ENCODE measurements at places on chromosomes 4 and X.
A peak's percentile ranks its signal among the peaks of the same experiment; 100 is the strongest.

GRCh38 chr4:36414248-36414647, 132.8 kb downstream of the DTHD1 start:
- no peak for DNase-seq

- DNase-seq = no peak
These were observed 293.5 kb upstream of the FAT1 start for GRCh38 chr4:187017147-187017546.

DNA sequence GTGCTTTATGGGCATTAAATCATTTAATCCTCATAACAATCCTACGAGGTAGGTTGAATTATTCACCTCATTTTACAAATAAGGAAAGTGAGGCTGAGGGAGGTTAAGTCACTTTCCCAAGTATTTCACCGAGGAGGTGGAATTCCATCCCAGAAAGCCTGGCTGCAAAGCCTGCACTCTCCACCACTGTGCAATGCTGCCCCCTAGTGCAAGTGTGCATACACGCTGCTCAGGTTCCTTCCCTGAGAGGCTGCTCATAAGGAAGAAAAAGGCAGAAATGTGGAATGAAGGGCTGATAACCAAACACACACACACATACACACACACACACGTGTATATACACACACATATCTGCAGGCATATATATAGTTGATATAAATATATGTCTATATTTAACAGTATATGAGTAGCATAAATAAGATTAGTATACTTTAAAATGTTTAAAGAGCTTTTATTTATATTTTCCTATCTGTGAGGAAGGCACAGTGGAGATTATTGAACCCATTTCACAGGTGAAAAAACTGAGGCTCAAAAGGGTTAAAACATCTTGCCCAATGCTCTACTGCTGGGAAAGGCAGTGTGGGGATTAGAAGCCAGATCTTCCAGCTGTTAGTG, 714.5 kb upstream of the TENM3 start:
- DNase-seq = peak; percentile 5

DNA sequence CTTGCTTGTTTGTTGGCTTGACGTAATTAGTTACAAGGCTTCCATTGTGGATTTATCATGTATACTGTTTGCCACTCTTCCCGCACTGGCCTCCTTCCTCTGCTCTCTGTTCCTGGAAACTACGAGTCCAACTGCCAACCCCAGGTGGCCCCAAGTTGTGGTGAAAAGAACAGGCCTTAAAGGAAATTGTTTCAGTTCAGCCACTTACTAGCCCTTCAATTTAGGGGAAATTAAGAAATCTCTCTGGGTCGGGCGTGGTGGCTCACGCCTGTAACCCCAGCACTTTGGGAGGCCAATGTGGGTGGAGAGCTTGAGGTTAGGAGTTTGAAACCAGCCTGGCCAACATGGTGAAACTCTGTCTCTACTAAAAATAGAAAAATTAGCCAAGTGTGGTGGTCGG, 28.0 kb downstream of the RBM47 start:
- no peak for DNase-seq

DNA sequence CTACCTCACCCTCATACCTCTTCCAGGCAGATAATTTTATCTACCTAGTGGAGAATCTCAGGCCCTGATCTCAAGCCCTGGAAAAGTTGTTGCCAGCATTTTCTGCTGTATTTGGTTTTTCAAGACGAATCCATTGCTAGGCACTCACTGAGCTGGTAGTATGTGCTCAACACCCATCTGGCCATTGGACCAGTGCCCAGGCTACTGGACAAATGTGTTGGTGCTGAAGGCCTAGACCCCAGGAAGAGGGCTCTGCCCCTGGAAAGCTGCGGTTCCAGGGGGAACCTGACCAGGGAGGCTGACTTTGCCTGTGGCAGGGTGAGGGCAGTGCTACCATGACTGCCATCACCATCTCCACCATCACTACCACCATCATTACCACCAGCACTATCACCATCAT, 72.4 kb downstream of the PSAPL1 start:
- DNase-seq = no peak

DNA sequence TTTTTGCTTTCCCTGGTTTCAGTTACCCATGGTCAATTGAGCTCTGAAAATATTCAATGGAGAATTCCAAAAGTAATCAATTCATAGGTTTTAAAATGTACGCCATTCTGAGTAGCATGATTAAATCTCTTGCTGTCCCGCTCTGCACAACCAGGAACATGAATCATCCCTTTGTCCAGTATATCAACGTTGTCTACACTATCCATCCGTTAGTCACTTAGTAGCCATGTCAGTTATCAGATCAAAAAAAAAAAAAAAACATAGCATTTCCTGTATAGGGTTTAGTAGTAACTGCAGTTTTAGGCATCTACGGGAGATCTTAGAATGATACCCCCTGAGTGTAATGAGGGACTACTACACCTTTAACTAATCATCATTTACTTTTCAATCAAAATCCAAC, 15.1 kb downstream of the LAMP2 start:
- peak; percentile 44 for DNase-seq

GRCh38 chrX:11382930-11383329, 89.7 kb downstream of the AMELX start:
- no peak for DNase-seq

- no peak for DNase-seq
These were observed 39.7 kb downstream of the NSG1 start for GRCh38 chr4:4426511-4427120.

- DNase-seq = no peak
These were observed 103.3 kb downstream of the MGST2 start for GRCh38 chr4:139768896-139769295.

DNA sequence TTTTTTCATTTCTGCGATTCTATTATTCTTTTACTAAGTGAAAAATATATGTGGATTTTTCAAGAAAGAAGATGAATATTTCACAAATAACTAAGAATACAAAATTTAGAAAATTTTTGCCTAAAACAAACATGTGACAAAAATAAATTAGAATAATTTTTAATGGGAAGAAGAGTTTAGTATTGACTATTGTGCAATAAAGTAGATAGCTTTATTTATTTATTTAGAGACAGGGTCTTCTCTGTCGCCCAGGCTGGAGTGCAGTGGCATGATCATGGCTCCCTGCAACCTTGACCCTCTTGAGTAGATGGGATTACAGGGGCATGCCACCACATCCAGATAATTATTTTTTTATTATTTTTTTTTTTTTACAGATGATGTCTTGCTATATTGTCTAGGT, 95.3 kb upstream of the PAQR3 start:
- no peak for DNase-seq

GRCh38 chr4:40255393-40256281, 58.8 kb downstream of the RHOH start:
- peak; percentile 94 for DNase-seq

DNA sequence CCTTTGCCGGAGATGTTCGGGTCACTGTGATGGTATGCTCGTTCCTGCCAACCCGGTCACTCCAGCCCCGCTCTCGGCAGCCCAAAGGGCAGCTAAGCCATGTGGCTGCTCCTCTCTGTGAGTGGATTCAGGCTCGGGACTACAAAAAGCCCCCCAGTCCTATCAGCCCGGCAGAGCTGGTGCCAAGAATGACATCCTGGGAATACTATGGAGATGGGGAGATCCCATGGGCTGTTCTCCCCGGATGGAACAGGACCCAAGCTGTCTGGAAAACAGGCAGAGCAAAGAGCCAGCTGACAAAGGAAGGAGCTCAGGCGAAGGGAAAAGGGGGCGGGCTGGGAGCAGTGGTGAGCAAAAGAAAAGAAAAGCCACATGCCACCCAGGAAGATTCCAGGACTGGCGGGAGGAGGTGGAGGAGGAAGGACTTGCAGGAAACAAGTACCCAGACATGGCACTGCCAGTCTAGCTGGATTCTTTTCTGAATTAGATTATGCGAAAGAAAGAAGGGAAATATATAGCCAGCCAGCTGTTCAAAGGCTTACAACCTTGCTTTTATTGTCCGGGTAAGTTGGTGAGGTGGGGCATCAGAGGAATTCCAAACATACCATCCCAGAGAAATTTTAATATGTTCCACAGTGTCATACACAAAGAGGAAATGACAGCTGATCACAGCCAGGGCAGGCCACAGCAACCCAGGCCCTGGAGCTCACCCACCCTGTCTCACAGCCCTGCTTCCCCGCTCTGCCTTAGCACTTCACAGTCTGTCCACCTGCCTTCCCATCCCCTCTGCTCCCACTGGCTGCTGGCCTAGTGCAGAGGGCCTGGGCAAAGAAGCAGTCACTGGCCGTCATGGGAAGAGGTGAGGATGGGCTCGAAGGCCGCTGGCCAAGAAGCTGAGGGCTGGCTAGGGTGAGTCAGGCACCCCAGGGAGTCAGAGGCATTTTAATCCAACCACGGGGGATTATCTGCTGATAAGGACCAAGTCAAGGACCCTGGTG, 3.4 kb downstream of the NDP start:
- DNase-seq = peak; percentile 72

- no peak for DNase-seq
These were observed 44.6 kb upstream of the FGFBP2 start for GRCh38 chr4:16007471-16008095.

GRCh38 chrX:9114245-9114644, 80.3 kb upstream of the FAM9B start:
- no peak for DNase-seq

DNA sequence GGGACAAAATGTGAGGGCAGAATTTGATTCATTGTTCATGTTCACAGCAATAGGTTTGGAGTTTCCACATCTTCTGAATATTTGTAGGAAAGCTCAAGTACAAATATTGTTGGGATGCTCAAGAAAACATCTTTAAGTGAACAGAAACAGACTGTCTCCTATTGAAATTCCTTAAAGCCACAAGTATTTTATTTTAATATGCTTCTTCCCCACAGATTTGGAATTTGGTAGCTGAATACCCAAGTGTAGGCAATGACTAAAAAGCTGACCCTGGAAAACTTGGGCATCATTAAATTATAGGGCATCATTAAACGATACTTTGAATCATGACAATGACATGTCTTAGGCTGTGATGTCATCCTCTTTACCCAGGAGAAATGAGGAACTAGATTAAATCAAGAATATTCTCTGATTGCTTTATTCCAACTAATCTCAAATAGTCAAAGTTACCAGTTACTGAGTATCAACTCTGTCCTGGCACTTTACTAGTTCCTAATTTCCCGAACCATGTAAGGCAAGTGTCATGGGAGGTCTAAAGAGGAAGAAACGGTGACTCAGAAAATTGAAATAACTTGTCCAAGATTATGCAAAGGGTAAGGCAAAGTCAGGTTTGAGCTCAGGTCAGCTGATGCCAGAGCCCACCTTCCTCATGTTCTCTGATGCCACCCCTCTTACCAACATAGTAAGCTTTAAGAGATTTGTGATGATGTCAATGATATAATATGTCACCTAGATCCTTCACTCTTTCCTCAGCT, 223.1 kb upstream of the LEF1 start:
- no peak for DNase-seq

- DNase-seq = no peak
These were observed 33.1 kb downstream of the IL15 start for GRCh38 chr4:141669501-141669900.

DNA sequence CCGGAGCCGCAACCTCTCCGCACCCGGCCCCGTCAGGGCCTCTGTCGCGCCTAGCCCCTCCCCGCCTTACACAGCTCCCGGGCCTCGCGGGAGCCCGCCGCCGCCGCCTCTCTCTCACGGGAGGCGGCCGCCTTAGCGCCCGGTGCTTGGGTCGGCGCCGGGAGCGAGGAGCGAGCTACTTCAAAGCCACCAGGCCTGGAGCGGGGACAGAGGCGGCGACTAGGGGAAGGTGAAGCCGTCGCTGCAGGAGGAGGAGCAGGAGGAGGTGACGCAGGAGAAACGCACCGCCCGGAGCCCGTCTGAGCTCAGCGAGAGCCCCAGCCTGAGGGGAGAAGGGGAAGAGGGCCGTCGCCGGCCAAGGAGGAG, 250 bp downstream of the USP9X start:
- no peak for DNase-seq

DNA sequence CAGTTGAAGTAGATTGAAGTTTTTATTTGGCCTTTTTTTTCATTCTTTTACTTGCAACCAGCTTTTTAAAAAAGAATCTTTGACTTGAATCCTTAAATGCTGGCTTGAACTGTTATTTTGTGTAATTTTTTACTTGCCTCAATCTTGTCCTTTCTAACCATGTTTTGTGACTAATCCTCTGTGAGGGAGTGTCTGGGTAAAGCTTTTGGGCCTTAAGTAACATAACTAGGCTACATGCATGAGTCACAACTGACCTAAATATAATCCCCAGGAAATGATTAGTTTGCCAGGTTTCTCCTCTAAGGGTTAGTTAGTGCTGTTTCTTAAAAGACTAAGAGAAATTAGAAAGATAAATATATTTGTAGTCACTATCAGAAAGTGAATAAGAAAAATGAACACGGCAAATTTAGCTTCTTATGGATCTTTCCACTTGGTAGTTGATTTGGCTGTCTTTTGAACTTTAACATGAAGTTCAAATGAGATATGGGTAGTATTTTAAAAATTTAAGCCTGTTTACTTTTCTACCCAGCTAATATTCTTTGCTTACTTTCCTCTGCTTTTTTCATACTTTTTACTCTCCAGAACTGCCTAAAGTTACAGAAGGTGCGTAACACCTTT, 13.0 kb downstream of the EXOC1 start:
- DNase-seq = peak; percentile 78

GRCh38 chr4:4608214-4608537, 66.3 kb upstream of the STX18 start:
- no peak for DNase-seq

DNA sequence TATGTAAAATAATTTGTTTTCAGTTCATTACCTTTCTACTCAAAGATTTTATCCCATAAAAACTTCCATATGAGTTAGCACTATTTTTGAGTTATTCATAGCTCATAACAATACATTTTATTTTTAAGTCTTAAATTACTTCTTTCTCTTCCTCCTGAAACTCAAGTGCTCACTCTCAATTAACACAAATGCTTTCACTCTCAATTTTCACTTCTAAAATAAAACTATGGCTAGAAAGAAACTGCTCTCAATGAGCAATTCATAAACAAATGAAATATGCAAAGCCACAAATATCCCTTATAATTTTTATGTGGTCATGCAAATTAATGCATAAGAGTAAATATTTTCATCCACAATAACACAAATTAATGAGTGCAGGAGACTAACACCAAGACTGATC, 38.8 kb downstream of the MAML3 start:
- no peak for DNase-seq

- DNase-seq = no peak
These were observed 7.2 kb downstream of the RAB28 start for GRCh38 chr4:13476915-13477314.

GRCh38 chrX:38117485-38117884, 103.2 kb downstream of the SRPX start:
- DNase-seq = no peak

- DNase-seq = no peak
These were observed 81.7 kb downstream of the DMD start for GRCh38 chrX:33129607-33130006.

DNA sequence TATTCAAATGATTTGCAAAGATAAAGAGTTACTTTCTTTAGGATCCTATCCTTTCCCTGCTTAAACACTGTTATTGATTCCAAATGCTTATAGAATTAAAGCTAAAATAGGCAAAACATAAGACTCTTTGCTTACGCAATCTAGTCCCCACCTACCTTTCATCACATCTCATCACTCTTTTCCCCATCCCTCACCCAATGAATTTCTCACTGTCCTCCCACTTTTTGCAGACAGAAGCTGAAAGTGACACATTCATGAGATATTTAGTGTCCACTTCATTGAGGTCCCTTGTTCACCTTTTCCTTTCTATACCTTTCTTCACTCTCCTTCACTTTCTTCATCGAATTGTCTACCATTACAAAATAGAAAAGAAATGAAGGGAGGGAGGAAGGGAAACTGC, 424 bp downstream of the SATL1 start:
- DNase-seq = no peak

Data from RCC 7860 (cell line).